ENCODE measurements at places on chromosomes 11 and 22. TPM values are rescaled to one million over a fixed set of nuclear protein-coding genes. Genes with fewer than 3 reads are reported as not detected.

APOL4 gene
- 4.0 TPM for total RNA-seq

GAB4 gene
- not detected for total RNA-seq

- no peaks in the 10 kb centered on the region for H3K27me3 ChIP-seq
- no peaks in the 10 kb centered on the region for H3K36me3 ChIP-seq
- no peak overlapping the region for H3K27ac ChIP-seq
- DNase-seq: no peak
- H3K4me3 ChIP-seq: no peak overlapping the region
These were observed 87.3 kb upstream of the MYO18B start for GRCh38 chr22:25654676-25655075.

- no peak for DNase-seq
- no peaks in the 10 kb centered on the region for H3K27me3 ChIP-seq
- H3K27ac ChIP-seq: no peak overlapping the region
- no peak overlapping the region for H3K4me3 ChIP-seq
- no peaks in the 10 kb centered on the region for H3K4me1 ChIP-seq
These were observed 380.2 kb downstream of the OR4C45 start for GRCh38 chr11:50412832-50413231.

UBQLN3 gene
- total RNA-seq: 0.16 TPM

GRCh38 chr22:23754220-23754919 is at the start of gene VPREB3:
VPREB3 (minus strand) TSS chr22:23754425; CDS start chr22:23754363, 62 bp downstream.
- no peaks in the 10 kb centered on the region for H3K27me3 ChIP-seq
- peaks cover 15% of the 10 kb centered on the region for H3K4me1 ChIP-seq
- no peak for DNase-seq
- H3K27ac ChIP-seq: no peak within 1 kb of the TSS

DNA sequence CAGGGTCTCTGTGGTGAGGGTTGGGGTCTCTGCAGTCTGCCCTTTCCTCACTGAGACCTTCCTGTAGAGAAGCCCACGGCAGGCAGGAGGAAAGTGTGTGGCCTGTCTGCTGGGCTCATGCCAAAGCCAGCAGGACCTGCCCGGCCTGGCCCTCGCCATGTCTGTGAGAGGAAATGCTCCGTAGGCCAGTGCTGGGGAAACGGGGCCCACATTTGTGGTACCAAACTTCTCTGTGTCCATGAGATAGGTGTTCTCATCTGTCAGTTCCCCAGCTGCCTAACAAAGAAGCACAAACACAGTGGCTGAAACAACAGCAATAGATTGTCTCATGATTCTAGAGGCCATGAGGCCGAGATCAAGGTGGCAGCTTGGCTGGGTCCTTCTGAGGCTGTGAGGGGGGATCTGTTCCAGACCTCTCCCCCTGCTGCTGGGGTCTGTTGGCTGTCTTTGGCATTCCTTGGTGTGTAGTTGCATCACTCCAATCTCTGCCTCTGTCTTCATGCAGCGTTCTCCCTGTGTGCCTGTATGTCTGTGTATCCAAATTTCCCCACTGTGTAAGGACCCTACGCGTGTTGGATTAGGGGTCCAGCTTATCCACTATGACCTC is 772.5 kb downstream of the TBC1D22A start:
- DNase-seq: no peak
- H3K36me3 ChIP-seq: no peaks in the 10 kb centered on the region
- no peaks in the 10 kb centered on the region for H3K27me3 ChIP-seq

DNA sequence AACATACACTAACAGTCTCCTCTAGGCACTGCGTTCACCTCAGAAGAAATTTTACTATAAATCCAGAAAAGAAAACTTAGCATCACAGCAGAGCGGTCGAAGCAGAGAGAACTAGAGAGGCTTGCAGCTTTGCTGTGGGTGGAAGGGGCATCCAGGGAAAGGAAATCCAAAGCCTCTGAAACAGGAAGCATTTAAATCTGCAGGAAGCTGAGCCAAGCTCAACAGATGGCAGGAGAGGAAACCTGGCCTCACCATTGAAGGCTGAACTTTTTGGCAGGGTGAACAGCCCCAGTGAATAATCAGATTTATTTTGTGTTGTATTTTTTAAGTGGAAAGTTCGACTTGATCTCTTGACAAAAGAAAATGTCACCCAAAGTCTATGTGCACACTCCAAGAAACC is 858.1 kb downstream of the OPCML start:
- H3K4me3 ChIP-seq: no peak overlapping the region
- no peaks in the 10 kb centered on the region for H3K4me1 ChIP-seq
- no peak for DNase-seq
- no peak overlapping the region for H3K27ac ChIP-seq

GRCh38 chr11:103358251-103358650 is 249.0 kb downstream of the DYNC2H1 start:
- H3K4me3 ChIP-seq: no peak overlapping the region
- H3K4me1 ChIP-seq: no peaks in the 10 kb centered on the region
- no peaks in the 10 kb centered on the region for H3K36me3 ChIP-seq
- H3K27me3 ChIP-seq: no peaks in the 10 kb centered on the region
- DNase-seq: no peak
- H3K27ac ChIP-seq: no peak overlapping the region

Measured in heart left ventricle (tissue), 16 donors.